ENCODE measurements at places on chromosomes 3 and 15.
A peak's percentile ranks its signal among the peaks of the same experiment; 100 is the strongest.

- no peak for DNase-seq
Observed at GRCh38 chr3:40278791-40279190, 30.7 kb upstream of the EIF1B start.

DNA sequence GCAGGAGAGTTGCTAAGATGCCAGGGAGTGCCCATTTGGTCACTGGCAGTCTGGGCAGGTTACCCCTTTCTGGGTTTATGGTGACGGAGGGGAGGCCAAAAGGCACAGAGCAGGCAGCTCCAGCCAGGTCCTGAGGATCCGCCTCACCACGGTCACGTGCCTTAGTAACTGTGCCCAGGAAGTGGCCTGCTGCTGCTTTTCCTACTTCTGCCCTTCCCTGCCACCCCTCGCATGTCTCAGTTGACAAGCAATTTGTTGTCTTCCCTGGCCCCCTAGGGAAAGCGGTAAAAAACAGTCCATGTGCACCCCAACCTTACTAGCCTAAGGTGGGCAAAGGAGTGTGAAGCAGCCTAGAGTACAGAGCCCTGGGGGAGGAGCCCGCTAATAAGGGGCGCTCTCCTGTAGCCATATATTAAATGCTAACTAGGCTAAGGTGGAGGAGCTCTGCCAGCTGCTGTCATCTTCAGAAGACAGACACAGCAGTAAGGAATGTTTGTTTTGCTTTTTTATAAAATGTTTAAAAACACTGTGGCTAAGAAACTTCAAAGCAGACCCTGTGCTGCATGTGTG lies 9.1 kb upstream of the LIPH start:
- no peak for DNase-seq

- no peak for DNase-seq
Observed at GRCh38 chr15:27707257-27707656, 391.9 kb downstream of the OCA2 start.

DNA sequence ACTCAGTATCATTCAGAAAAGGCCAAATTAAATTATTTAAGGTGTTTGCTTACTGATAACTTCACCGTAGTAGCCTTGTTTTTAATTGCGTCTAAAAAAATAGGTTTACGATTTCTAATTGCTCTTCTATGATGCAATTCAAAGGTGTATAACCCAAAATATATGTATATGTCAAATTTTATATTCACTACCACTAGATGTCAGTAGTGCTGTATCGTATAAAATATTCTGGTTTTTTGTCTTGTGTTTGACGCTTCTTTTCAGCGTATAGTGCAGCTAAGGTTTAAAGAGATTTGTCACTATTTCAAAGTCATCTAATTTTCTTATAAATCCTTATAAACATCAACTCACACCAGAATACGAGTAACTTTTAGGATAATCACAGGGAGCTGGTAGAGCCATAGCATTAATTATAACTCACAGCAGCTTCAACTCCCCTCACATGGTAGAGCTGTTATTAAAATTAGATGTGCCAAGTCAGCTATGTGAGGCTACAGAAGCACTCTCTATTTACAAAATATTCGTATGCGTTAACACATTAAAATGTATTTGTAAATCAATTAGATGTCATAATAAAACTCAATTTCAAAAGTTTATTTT lies 3.5 kb downstream of the PFN2 start:
- DNase-seq: peak; percentile 24

DNA sequence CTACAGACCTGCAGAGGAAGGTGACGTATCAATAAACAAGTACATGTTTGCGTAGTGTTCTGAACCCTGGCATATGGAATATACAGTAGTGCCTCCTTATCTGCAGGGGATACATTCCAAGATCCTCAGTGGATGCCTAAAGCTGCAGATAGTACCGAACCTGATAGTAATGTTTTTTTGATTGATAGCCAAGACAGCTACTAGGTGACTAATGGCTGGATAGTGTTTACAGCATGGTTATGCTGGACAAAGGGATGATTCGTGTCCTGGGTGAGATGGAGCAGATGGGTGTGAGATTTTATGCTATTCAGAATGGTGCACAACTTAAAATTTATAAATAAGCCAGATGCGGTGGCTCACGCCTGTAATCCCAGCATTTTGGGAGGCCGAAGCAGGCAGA lies 55.8 kb upstream of the IGF2BP2 start:
- no peak for DNase-seq

DNA sequence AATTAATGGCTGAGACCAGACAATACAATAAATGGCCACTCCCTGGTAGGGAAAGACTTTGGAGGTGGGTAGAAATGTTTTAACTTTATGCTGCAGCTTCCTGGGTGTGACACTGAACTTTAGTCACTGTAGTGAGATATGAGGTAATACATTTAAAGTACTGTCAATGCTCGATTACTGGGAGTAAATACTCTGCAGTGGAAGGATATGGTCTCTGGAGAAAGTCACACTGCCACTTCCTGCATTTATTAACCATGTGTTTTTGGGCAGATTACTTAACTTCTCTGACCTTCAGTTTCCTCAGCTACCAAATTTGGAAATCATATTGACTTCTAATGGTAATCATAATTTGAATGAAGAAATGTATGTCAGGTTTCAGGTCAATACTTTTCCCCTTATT lies 317.1 kb upstream of the TGFBR2 start:
- DNase-seq: no peak

GRCh38 chr3:197151580-197151979 lies 122.0 kb upstream of the MELTF start:
- DNase-seq: no peak

DNA sequence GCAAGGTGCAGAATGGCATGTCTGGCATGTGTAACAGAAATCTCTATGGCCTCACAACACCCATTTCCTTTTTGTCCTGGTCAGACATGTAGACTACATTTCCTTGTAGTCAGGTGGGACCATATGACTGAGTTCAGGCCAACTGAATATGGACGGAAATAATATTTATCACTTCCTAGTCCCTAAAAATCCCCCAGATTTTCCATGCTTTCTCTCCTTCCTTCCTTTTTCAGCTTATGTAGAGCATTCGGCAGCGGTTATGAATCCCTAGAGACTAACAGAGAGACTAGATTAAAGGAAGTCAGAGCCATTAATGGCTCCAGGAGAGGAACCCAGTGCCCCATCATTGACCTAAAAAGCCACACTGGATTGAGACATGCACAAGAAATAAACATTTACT lies 35.8 kb downstream of the SLC9A9 start:
- no peak for DNase-seq

DNA sequence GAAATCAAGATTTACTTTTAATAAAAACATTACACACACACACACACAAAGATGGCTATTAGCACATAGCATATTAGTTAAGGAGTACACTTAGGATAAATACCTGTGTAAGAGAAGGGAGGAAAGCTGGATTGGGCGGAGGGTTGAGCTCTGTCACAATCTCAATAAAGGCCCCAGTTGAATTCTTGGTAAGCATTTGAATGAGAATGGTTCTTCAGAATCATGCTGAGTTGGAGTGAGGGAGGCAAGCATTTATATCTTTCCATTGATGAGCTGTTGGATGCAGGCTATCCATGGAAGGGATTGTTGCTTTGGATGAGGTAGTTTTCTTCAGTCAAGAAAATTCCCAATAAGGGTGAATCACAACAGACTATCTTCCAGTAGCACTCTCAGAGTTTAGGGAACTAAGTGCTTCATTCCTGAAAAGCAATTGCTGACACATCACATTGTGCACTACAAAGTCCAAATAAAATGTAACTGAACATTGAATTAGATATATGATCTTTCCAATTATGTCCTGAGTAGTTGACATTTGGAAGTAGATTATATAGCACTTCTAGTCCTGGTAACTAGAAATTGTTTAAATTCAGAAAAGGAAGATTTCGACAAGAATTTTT lies 95.7 kb downstream of the SUCNR1 start:
- DNase-seq: no peak

GRCh38 chr3:96012939-96013338 lies 801.5 kb upstream of the EPHA6 start:
- DNase-seq: no peak

- DNase-seq: no peak
Observed at GRCh38 chr3:141853629-141854168, 22.7 kb upstream of the ATP1B3 start.

DNA sequence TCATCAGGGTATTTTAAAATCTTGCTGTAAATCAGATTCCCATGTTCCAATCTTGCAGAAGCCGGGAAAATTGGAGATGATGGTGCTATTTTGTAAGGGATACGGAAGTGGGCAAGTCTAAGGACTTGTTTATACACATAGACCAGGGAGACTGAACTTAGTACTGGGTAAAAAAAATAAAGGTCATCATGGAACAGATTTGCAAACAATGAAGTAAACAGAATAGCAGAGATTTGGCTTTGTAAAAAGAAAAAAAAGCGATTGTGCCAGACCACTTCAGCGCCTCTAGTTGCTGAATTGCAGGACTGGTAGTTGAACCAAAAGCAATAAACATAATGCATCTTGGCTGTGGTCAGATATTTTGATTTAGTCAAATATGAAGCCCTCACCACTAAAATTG lies 229.1 kb downstream of the TP63 start:
- DNase-seq: no peak

- DNase-seq: no peak
Observed at GRCh38 chr3:46930166-46930944, 46.2 kb downstream of the CCDC12 start.

DNA sequence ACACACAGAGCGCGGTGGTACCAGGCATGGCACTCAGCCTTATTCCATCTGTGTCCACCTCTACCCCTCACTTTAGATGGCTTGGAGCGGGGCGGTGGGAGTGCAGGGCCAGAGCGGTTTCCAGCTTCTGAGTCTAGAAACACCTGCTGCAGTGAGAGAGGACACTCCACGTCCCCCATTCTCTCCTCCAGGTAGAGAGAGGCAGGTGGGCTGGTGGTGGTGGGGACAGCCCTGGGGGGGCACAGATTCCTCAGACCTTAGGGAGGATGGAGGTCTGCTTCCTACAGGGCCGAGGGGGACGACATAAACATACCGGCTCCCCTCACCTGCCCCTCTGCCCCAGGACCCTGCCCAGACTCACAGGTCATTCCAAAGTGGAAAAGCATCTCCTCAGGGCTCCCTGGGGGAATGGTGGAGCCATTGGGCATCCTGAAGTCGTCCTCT lies 40.4 kb downstream of the MUC20 start:
- DNase-seq: no peak

DNA sequence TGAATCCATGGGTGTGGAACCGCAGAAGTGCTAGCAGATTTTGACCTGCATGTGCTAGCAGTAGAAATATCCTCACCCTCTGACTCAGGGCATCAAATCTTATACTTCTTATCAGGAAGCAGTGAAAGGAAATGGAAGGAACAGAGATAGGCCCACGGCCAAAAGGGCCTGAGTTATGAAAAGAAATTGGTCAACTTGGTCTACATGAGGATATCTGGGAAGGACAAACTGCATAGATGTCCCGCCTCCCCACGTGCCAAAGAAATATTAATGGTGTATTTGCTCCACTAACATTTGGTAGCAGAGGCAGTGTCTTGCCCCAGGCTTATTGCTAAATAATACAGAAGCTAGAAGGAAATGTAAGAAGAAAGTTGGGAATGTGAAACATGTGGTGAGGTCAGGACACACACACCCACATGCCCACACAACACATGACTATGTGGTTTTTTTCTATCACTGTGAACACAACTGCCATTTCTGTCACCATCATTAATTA lies 93.6 kb upstream of the COL8A1 start:
- no peak for DNase-seq

DNA sequence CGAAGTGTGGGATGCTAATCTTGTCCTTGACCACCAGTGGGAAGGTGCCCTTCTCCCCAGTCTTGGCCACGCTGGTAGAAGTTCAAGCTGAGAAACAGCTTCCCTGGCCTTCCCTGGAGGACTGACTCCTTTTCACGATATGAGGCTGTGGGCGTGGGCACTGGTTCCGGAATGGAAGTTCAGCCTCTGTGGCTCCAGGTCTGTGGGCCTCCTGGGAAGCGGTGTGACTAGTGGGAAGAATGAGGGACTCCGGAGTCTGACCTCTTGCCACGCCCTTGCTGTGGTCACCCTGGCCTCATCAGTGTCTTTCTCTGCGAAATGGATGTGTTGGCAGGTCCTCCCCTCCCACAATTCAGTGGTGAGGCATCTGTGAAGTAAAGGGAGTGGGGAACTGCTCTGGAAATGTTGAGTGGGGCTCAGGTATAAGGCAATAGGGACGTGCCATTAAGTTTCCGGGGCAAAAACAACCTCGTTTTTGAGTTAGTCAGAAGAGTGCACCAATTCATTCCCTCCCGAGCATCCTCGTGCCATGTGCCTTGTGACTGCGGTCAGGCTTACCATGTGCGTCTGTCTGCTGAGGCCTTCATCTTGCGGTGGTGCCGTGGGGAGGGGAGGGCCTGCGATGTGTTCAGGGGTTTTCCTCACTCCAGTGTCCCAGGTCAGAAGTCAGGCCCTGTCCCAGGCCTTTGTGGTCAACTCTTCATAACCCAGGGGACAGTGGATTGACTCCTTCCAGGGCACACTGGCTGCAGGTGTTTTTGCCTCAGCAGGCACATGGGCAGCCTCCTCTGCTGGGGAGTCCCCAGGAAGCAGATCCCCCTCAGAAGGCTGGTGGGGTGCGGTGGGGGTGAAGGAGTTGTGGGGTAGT lies 11.8 kb upstream of the SEC13 start:
- DNase-seq: no peak

- no peak for DNase-seq
Observed at GRCh38 chr15:61151791-61152190, 77.3 kb downstream of the RORA start.

- DNase-seq: no peak
Observed at GRCh38 chr3:141528800-141529199, 42.0 kb downstream of the RASA2 start.

DNA sequence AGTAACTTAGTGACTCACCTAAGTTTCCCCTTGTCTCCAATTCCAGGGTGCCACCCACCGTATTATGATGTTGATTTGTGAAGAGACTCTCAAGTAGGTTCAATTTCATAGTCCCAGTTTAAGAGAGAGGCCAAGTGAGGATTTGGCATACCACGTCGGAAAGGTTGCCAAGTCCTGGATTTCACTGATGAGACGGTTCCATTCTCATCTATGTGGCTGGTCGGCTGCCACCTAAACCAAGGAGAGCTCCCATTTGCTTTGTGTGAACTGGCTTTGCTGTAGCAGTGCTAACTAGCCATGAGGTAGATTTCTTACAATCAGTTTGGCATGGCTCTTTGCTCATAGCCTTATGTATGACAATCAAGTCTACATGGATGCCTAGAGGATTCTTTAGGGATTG lies 653.6 kb downstream of the NLGN1 start:
- DNase-seq: no peak

- no peak for DNase-seq
Observed at GRCh38 chr3:124131580-124131979, 139.7 kb upstream of the ROPN1 start.

DNA sequence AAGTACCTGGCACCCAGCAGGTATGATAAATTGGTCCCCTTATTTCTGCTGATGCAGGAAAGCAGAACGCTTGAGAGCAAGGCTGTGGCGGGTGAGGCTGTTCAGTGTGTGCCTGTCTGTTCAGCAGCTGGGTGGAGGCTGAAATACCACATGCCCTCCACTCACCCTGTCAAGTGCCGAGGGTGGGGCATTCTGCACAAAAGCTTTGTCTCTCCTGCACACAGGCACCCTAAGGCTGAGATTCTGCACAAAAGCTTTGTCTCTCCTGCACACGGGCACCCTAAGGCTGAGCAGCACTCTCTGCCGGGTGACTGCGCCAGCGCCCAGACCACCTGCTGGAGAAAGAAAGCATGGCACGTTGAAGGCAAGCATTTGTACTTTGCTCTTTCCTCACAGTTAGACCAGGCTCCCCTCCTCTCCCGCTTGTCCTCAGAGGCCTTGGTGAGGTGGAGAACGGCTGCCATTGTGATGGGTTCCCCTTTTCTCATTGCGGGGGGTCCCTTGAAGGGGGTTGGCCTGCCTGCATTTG lies 97.5 kb downstream of the BDH1 start:
- DNase-seq: no peak

All from NCI-H2029 (cell line).